Stimulated activated CD4-positive, alpha-beta T cell treated with anti-CD3 and anti-CD28 coated beads, Interleukin-1b, Interleukin-23, amount 100 ng/mL, for 1 hour (primary cell): ENCODE measurements at places on chromosomes 7 and 10.

- no peak for DNase-seq
Observed at GRCh38 chr7:9608560-9608959, 1175.2 kb downstream of the NXPH1 start.

GRCh38 chr10:4781955-4782354 lies 44.1 kb upstream of the AKR1E2 start:
- DNase-seq = no peak

GRCh38 chr10:84237199-84238051 lies 3.9 kb downstream of the LRIT1 start:
- DNase-seq = no peak

- DNase-seq = no peak
Observed at GRCh38 chr7:37315772-37316715, 132.6 kb downstream of the ELMO1 start.

GRCh38 chr10:85548034-85548433 lies 818.6 kb downstream of the GRID1 start:
- no peak for DNase-seq

DNA sequence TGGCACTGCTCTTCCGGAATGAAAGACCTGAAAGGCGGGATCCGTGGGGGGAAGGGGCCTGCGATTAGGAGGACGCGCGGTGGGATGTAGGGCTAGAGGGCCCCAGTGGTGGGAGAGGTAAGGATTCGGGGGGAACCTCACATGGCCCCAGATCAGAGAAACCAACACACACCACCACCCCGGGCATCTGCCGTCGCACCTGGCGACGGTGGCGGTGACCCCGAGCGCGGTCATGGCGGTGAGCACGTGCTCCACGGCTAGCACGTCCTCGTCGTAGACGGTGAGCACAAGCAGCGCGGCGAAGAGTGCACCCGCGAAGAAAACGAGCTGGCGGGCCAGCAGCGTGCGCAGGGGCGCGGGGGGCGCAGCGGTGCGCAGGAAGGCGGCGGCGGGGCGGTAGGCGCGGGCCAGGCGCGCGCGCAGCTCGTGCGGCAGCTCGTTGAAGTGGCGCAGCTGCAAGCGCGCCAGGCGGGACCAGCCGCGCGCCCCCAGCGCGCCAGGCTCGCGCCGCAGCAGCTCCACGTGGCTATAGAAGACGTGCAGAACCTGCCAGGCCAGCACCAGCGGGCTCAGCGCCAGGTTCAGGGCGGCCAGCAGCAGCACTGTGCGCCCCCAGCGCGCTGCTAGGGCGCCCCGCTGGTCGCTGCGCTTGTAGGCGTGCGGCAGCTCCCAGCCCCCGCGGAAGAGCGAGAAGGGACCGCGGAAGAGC lies 5.7 kb downstream of the ATG9B start:
- DNase-seq = no peak

- no peak for DNase-seq
Observed at GRCh38 chr10:102726274-102726673, 11.8 kb downstream of the SFXN2 start.

DNA sequence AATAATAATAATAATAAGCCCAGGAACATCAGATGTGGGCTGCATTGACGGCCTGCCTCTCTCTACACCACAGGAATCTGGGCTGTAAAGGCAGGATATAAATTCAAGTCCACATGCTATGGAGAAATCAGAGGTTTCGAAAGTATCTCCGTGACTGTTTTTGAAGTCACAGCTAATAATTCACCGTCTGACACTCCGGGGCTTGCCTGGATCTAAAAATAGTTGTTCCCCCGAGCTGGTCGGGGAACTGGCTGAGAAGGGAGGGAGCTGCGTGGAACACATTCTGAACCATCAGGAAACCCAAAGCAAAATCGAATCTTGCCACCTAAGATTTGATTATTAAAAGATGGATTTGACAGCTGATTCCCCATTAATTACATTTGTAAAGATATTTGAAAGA lies 35.4 kb downstream of the KLF6 start:
- no peak for DNase-seq

DNA sequence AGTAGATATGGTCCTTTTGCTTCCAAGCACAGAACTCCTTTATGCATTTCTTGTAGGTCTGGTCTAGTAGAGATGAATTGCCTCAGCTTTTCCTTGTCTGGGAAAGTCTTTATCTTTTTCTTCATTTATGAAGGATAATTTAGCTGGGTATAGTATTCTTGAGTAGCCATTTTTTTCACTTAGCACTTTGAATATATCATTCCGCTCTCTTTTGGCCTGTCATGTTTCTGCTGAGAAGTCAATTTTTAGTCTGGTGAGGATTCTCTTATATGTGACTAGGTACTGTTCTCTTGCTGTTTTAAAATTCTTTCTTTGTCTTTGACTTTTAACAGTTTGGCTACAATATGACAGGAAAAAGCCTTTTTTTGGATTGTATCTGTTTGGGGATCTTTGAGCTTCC lies 68.6 kb upstream of the IMMP2L start:
- DNase-seq = no peak

DNA sequence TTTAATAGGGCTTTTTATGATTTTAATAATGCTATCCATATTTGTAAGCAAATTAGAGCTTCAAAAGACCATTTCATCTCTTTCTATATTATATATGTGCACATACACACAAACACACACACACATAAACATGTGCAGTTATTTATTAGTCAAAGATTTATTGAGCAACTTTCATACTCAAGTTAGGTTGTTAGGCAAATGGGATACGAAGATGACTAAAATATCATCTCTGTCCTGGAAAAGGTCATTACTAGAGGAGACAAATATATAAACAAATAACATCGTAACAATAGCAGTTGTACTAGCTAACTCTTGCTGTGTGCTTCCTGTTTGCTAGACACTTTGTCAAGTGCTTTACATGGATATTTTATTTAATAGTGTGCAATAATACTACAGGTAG lies 307.9 kb downstream of the SNX13 start:
- DNase-seq = no peak

GRCh38 chr10:86868353-86868752 lies 89.1 kb downstream of the MMRN2 start:
- no peak for DNase-seq

DNA sequence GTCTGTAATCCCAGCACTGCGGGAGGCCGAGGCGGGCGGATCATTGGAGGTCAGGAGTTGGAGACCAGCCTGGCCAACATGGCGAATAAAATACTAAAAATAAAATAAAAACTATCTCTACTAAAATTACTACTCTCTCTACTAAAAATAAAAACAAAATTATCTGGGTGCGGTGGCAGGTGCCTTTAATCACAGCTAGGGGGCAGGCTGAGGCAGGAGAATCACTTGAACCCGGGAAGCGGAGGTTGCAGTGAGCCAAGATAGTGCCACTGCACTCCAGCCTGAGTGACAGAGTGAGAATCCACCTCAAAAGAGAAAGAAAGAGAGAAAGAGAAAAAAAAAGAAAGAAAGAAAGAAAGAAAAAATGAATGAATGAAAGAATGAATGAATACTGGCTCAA lies 351.4 kb downstream of the ELMO1 start:
- DNase-seq = no peak

DNA sequence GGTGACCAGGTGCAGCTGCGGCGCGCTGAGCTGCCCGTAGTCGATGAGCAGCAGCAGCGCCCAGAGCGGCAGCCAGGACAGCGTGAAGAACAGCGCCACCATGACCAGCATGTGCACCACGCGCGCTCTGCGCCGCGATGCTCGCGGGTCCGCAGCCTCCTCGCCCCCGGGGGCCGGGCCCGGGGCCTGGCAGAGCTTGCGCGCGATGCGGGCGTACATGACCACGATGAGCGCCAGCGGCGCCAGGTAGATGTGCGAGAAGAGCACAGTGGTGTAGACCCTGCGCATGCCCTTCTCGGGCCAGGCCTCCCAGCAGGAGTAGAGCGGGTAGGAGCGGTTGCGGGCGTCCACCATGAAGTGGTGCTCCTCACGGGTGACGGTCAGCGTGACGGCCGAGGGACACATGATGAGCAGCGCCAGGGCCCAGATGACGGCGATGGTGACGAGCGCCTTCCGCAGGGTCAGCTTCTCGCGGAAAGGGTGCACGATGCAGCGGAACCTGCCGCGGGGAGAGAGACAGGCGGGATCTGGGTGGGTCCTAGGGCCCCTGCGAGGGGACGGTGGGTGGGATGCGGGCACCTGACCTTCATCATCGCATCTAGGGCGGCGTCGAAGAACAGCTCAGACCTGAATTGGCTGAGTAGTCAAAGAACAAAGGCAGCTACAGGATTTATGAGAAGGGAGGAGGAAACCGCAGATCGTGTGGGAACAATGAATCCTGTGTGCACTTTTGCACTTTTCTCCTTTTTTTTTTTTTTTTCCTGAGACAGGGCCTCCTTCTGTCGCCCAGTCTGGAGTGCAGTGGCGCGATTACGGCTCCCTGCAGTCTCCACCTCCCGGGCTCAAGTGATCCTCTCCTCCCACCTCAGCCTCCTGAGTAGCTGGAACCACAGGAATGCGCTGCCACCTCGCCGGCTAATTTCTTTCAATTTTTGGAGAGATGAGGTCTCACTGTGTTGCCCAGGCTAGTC lies 22.4 kb upstream of the PPA1 start:
- DNase-seq = no peak

- DNase-seq = no peak
Observed at GRCh38 chr7:156752367-156753228, 112.0 kb downstream of the RNF32 start.

GRCh38 chr10:69642747-69643146 lies 12.7 kb downstream of the FAM241B start:
- no peak for DNase-seq

DNA sequence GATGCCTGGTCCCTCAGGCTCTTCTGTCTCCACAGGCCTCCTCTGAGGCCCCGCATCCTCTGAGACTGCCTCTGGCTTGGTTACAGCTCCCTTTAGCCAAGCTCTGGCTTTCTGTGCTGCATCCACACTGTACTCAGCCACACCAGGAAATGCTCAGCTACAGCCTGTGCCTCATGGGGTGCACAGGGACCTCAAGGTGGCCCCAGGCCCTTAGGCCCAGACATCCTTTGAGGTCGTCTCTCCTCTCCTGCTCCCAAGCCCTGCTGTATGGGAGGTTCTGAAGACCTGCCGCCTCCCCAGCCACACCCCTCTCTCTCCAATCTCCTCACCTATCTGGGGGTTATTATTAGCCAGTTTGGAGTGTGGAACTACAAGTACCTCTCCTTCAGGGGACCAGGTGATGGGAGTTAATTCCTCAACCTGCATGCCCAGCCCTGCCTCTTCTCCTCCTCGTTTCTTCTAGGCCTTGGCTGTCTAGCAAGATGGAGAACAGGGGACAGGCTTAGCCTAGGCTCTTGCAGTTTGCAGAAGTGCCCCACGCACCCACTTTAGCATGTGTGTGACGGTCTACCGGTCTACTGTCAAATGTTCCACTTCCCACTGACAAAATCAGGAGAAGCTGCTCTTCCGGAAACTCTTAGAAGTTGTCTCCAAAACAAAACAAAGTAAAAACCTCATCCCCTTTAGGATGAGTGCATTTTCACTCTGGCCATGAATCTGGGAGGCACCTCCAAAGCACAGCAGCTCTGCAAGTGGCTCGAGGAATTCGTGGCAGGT lies 64.0 kb upstream of the WAC start:
- DNase-seq = no peak

DNA sequence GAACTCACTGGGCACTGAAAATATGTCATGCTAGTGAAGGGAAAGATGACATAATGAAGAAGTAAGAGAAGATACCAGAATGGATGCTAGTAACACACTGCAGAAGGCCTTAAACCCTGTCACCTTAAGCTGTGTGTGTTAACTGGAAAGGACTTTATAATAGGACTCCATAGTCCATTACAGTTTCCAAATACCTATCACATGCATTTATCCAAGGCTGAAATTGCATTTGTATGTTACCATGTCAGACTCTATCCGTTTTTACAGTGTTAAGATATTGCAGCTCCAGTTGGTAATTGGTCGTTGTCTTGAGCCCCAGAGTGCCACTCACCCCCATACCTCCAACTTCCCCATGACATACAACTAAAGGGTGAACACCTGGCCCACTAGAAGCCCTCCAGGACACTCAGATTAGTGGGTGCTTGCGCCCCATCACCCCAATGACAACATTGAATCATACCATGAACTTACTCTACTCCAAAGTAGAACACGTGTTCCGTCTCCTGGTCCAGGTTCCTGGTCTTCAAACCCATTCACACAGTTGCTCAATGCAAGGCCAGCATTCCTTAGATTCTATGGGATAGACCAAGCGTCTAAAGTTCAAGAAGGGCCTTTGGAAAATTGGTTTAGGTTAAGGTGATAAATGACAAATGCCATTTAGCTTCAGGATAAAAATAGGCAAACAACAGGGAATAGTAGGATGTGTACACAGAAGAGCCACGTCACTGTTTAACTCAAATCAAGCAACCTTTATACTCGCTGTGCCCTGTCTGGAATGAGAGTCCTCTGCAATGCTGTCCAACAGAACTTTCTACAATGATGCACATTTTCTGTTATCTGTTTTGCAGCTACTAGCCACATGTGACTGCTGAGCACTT lies 2.1 kb upstream of the RAPGEF5 start:
- no peak for DNase-seq

- DNase-seq = no peak
Observed at GRCh38 chr10:19865676-19866075, 49.4 kb downstream of the PLXDC2 start.

- no peak for DNase-seq
Observed at GRCh38 chr10:16902606-16903005, 85.4 kb upstream of the RSU1 start.

DNA sequence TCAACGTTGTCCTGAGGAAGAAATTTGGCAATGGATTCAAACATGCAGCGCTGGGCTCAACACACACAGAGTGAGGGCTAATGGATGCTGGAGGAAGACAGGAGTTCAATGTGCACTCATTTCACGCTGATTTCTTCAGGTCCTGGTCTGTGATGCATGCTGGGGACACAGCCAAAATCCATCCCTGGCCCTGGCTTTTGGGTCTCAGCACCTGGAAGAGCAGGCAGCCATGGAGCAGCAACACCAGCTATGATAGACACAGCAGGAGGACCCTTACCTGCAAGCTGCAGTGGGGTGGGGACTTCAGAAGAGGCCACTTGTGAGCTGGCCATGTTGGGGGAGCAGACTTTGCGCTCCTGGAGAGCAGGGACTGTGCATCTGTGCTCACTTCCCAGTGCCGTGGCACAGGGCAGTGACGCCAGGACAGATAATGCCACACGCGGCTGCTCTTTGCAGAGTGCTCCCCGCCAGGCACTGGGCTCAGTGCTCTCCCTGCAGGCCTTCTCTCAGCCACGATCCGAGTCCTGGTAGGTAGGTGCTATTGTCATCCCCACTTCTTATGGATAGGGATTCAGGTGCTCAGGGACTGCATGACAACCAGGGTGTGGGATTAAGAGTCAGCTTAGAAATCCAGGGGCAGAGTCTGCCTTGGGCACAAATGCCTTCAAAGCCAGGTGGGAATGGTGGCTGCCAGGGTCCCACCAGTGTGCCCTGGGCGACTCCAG lies 138.8 kb upstream of the UNC5B start:
- no peak for DNase-seq

DNA sequence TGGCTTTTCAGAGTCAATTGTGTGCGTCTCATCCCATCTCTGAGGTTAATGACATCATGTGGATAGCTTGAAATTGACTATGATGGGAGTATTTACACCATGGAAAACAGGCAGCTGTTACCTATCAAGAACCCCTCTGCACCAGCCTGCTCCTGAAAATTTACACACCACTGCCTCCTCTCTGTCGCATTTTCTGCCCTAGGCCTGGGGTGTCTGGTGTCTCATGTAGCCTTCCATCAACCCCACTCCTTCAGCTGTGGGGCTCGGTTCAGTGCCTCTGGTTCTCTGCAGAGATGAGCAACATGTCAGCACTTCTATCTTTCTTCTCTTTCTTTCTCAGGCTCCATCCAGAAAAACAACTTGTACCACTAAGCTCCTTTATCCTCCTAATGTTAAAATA lies 600.5 kb downstream of the TYW1 start:
- no peak for DNase-seq

GRCh38 chr7:41738336-41738735 lies 35.4 kb upstream of the INHBA start:
- DNase-seq = no peak

- no peak for DNase-seq
Observed at GRCh38 chr10:95865814-95866466, 41.8 kb upstream of the CC2D2B start.
